ENCODE measurements at places on chromosomes 5 and 9.

GRCh38 chr9:99505936-99506335 is 283.9 kb downstream of the SEC61B start:
- DNase-seq: no peak

GRCh38 chr5:164341056-164341619 is 835.7 kb downstream of the MAT2B start:
- no peak for DNase-seq

GRCh38 chr5:43411495-43411894 is 696 bp downstream of the CCL28 start:
- no peak for DNase-seq

DNA sequence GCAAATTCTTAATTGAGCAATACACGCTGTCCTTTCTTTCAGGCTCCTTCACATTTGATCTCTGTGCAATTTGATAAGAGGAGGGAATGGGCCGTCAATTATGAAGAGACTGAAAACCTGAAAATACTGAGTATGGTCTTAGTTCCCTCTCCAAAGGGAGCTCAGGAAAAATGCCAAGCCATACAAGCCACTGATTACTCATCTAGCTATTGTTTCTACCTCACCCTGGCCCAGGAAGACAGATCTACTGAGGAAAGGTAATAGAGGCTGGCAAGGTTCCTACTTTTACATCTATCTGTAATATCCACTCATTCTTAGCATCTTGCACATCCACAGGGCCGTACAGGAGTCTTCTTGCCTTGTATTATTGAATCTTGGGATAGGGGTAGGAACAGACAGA is 23.7 kb upstream of the TNC start:
- DNase-seq: no peak

DNA sequence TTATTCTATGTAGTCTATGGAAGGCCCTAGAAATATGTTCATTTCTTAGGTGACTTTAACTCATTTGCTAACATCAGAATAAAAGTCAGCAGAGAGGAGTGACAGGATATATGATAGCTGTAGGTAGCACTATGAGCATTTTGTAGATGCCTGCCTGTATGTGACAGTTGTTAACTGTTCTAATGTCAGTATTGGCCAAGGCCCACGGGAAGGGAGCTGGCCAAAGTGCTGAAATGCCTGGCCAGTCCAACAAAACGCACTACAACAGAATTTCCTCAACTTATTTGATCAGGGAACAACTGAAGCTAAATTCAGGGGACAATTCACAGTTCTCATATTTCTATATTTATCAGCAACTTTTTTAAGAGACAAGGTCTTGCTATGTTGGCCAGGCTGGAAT is 20.8 kb downstream of the SV2C start:
- no peak for DNase-seq

GRCh38 chr5:16869821-16870796 is 66.0 kb downstream of the MYO10 start:
- no peak for DNase-seq

GRCh38 chr9:71683598-71684235 is 84.6 kb downstream of the CEMIP2 start:
- no peak for DNase-seq

DNA sequence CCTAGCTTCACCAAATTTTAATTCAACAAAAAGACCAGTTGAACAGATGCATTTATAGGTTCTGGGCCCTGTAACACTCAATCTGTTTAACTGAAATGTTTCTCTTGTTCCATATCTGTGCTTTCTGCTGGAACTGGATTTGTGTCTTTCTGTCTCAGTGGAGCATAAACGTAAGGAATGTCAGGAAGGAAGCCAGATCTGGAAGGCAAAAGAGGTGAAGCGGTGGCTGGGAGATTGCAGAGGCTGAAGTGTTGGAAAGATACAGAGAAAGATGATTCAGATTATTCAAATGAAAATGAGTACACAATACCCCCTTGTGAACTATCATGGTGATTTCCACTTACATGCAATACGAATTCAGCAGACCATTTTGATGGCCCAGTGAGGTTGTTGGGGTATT is 406.8 kb downstream of the BRINP1 start:
- DNase-seq: no peak

DNA sequence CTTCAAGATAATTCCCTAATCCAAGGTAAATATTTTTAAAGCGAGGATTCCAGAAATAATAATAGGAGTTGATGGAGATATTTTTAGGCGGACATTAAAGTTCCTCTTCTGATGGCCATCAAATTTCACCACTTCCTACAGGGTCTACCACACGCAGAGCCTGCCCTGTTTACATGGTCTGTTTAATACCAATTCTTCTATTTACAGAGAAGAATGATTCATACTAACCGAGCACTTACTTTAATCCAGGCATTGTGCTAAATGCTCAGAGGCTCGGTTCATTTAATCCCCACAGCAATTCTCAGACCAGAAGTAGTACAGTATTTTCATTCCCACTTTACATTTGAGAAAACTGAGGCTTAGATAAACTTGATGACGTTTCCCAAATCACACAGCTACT is 3.0 kb upstream of the ITGA1 start:
- DNase-seq: no peak

DNA sequence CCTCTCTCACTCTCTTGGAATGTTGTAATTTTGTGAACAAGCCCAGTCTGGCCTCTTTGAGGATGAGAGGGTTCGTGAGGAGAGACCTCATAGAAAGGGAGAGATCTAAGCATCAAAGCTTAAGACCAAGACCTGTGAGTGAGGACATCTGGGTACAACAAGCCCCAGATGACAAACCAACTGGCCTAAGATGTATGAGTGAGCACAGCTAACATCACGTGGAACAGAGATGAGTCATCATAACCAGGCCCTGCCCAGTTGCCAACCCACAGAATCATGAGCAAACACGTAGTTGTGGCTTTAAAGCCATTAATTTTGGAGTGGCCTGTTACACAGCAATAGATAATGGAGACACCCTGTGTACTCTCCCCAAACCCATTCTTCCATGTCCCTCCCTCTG is 439.1 kb upstream of the KIF2A start:
- peak; percentile 2 for DNase-seq

GRCh38 chr9:2424619-2425033 is 197.0 kb upstream of the VLDLR start:
- DNase-seq: no peak

GRCh38 chr5:73312146-73312871 is 136.3 kb downstream of the FOXD1 start:
- DNase-seq: no peak

DNA sequence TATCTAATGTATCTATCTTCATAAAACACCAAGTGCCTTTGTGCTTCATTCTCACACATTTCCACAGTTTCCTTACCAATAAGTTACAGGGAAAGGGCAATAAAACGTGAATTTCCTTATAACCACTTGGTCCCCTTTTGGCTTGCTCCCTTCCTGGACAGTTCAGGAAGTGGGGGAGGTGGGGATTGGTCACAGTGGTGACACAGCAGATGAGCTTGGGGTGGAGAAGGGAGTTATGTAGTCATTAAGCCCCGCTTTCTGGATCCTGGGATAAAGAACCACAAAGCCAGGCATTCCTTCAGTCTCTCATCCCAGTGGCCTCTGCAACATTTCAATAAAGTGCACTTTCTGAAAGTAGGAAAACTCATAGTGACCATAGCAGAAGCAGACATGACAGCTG is 47.1 kb upstream of the FYB1 start:
- no peak for DNase-seq

DNA sequence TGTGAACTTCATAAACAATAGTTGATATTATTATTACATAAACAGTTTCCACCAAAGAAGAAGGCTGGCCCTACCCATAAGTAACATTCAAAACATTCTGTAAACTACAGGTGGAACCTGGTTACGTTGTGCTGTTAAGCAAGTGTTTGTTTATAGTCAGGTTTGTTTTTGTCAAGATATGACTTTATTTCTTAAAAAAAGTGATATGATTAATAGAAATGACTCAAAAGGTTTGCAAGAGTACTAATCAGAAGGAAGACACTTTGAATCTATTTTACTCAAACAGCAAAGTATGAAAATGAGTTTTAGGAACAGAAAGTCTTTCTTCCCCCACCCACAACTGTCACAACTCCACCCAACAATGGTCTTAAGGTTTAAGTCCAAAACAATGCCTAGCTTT is 220.8 kb downstream of the PLK2 start:
- DNase-seq: no peak

GRCh38 chr5:179504191-179504590 is 46.2 kb upstream of the RUFY1 start:
- DNase-seq: no peak

DNA sequence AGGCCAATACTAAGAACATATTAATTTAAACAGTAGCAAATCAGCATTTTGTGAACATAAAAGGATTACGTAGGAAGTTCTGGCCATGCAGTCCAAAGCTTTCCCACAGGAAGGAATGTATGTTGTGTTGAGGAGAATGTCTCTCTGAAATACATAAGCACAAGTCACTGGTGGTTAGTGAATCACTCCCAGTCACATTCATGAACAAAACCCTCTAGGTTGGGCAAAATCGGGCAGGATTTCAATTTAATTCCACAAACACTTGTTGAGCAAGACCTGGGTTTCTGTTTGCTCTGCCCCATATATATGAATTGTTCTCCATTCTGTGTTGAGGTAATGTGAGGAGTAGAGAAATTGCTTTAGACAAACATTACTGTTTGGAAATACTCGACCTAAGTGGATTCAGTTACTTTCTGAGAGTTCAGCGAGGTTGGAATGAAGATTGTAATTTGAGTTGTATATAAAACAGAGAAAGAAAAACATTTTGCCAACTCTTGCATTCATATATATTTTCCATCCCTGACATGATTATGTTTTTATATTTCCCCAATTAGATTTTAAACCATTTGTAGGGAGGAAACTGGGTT is 127.6 kb upstream of the RPS23 start:
- peak; percentile 83 for DNase-seq

DNA sequence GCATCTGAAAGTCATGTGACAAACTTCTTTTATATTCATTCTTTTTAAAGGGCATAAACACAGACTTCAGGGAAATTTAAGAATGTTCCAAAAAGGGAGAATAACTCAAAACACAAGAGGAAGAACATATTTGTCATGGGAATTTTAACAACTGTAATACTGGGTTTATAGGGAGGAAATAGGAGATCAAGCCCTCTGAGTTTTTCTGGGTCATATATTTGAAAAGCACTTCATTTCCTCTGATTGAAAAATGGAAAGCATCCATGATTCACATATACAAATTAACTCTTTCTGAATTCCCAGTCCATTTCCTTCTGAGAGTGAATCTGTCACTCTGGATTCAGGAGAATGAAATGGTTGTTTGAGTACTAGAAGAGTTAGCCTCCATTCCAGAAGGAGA is 26.8 kb downstream of the LURAP1L start:
- DNase-seq: no peak

GRCh38 chr9:69940674-69941073 is 103.0 kb upstream of the MAMDC2 start:
- DNase-seq: no peak

All from NCI-H2029 treated with DMSO at 0.1 percent for 48 hours (cell line).